AG04450 (cell line): ENCODE measurements at places on chromosomes 1 and 21.
A peak's percentile ranks its signal among the peaks of the same experiment; 100 is the strongest.

DNA sequence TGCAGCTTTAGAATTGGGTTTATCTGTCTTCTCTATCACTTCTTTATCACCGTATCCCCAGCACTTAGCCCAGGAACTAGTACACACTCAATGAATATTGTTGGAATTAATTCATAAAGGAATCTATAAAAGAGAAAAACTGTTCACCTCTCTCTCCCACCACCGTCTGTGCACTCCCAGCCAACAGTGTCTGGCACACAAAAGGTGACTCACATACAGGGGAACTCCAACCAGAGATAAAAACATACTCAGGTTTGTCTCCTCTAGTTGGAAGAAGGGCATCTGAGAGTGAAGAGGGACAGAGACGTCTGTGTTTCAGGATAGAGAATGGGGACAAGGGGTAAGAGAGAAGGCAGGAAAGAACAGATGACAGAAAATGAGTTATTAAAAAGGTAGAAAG is 10.0 kb downstream of the ITLN1 start:
- DNase-seq = no peak

DNA sequence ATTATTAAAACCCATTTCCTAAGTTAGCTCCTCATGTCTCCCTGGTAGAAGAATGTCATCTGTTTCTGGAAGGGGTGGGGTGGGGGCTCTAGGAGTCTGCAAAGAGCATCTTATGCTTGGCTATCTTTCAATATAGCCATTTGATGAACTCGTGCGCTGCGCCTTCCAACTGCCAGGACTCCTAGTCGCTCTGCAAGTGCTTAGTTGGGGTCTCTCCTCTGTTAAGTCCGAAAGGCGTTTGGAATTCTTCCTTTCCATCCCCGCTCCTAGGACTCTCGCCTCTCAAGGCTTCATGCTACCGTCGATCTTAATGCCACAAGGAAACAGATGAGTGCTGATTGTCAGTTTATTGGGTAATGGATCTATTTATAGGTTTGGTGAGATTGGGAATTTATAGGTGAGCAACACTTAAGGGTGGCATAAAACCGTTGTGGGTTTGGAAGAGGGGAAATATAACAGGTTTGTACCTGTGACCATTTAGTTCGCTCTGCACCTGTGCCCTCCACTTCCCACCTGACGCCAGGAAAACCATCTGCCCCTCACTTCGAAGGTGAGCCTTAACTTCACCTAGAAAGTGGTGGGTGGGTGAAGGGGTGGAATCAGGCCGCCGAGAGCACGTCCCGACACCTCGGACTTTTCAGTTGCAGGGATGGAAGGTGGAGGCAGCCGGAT is 1.1 kb downstream of the KCNH1 start:
- DNase-seq = no peak

- DNase-seq = no peak
These were observed 33.4 kb downstream of the MEGF6 start for GRCh38 chr1:3577711-3578432.

DNA sequence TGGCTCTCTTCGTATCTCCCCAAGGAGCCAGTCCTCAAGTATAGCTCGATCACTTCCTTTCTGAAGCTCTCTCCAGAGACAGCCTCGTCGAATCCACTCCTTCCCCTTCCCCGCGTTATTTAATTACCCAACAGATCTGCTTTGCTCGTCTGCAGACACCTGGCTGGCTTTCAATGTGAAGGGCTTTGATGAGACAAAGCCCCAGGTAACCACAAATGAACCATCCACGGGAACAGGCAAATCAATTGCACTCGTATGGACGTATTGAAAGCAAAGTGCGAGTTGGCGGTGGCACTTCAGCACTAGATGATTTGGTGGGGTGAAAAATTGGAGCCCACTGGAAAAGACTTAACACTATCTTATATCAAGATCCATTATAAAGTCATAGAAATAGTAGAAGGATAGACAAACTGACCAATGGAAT is 364 bp upstream of the BCAR3 start:
- no peak for DNase-seq

- DNase-seq = no peak
These were observed 39.1 kb downstream of the DYRK1A start for GRCh38 chr21:37405629-37406028.

DNA sequence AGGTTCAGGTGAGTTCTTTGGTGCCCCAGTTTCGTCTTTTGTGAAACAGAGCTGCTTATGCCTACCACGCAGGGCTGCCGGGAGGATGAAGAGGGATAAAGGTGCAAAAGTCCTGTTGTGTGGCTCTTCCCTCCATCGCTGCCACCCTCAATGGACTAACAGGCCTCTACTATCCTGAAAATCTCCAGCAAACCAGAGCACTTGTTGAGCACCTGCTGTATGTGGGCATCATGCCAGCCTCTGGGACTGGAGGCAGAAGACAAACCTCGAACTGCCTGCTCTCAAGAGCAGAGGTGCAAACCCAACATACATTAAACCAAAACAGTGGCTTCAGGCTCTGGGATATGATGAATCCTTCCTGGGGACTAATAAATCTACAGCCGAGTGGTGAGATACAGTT is 174.1 kb downstream of the ACTL8 start:
- DNase-seq = no peak

- DNase-seq = no peak
These were observed 122.9 kb upstream of the KRTAP19-8 start for GRCh38 chr21:31161157-31161556.

GRCh38 chr21:42694751-42695696 is 41.6 kb downstream of the PDE9A start:
- no peak for DNase-seq

DNA sequence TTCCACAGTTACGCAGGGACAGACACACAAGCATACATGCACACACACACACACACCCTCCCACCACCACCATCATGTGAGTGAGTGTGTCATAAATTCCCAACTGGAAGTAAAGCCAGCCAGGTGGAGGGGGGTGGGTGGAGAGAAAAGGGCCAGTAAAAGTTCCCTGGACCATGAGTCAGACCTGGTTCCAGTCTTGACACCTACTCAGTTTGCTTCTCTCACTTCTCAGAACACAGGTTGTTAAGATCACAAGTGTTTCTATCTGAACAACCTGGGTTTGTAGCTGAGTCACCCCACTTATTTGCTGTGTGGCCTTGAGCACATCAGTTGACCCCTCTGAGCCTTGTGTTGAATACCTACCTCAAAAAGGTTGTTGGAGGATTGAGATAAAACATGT is 9.6 kb downstream of the EPHA10 start:
- no peak for DNase-seq

DNA sequence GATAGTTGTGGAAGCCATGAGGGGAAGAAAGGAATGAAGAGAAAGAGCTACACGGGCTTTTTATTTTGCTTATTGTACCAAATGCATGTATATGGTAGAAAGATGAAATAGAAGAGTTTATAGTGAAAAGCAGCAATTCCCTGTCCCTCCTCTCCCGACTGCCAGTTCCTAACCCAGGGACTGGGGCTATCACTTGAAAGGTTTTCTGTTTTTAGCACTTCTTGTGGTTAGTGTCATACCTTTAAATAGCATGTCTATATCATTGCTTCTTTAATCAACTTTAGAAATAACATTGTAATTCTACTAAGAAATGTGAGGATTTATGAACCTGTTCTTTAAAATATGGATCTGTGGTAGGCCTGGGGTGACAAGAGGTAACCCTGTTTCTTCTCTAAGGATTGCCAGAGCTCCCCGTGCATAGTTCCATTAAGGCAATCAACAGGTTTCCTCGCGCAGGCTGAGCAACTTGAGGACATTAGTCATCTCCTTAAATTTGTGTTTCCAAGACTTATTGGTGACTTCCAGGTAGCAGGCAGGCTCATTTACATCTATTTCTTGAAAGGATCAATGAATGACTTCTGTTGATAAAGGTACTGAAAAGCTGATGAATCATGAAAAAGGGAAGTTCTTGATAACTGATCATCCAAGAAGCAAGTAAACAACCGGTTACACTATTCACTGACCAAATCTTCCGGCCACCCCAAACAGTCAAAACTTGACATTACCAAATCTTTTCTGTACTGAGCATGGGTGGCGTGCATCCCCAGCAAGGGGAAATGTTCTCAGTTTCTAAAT is 37.8 kb upstream of the S1PR1 start:
- DNase-seq = no peak

- DNase-seq = no peak
These were observed 20.2 kb upstream of the MTR start for GRCh38 chr1:236774926-236775325.

DNA sequence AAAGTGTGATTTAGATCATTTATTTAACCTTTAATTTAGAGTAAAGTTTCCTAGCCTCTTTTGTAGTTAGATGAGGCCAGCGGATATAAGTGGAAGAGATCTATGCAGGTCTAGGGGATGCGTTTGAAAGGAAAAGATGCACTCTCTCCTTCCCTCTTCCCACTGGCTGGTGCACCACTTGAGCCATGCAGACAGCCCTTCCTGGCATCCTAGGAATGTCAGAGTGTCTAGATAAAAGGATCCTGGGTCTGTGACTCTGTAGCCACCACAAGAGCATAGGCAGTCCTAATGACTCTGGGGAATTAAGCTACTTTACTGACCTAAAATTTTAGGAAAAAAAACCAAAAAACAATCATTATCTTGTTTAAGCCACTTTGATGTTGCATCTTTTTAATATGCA is 16.0 kb upstream of the STUM start:
- DNase-seq = no peak

DNA sequence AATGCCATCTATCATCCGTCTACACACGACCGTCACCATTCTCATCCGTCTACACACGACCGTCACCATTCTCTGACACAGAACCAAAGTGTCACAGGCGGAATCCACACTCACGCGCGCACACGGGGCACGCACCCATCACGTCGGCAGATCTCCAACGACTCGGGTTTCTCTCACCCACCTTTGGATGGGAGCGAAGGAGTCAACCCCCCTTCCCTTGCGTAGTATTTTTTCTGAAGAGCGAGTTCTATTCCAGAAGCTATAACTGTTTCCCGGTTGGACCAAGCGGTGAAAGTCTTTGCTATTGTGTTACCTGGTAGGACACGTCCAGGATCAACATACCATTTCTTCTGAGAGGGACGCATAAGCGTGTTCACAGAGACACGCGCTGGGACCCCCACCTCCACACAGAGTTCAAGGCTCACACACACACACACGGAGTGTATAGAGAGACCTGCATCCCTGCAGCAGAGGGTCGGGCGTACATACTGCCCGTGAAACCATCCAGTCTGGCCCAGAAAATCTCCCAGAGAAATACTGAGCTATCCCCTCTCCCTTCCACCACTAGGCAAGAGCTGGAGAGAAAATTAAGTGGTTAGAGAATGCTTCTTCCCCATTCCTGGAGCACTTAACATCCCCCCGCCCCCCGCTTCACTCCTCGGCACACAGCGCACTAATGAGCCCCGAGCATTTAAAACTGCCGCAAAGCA is 741 bp downstream of the DUSP10 start:
- no peak for DNase-seq

DNA sequence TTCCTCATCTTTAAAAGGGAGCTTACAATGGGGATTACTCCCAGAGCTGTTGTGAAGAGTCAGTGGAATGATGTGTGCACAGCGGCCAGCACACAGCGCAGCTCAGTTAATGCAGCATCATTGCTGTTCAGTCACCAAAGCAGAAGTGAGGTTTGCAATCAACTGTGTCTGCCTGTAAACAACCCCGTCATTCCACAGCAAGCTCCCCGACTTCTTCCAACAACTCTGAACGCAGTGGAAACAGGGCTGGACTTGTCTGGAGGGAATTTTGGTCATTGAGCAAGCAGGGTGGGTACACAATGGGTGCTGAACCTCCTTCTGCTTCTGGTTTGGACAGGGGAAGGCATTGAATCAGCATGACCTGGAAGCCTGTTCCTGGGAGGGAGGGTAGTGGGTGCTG is 347.4 kb downstream of the PTPRU start:
- DNase-seq = no peak

GRCh38 chr1:21198929-21199328 is 22.2 kb upstream of the EIF4G3 start:
- no peak for DNase-seq

DNA sequence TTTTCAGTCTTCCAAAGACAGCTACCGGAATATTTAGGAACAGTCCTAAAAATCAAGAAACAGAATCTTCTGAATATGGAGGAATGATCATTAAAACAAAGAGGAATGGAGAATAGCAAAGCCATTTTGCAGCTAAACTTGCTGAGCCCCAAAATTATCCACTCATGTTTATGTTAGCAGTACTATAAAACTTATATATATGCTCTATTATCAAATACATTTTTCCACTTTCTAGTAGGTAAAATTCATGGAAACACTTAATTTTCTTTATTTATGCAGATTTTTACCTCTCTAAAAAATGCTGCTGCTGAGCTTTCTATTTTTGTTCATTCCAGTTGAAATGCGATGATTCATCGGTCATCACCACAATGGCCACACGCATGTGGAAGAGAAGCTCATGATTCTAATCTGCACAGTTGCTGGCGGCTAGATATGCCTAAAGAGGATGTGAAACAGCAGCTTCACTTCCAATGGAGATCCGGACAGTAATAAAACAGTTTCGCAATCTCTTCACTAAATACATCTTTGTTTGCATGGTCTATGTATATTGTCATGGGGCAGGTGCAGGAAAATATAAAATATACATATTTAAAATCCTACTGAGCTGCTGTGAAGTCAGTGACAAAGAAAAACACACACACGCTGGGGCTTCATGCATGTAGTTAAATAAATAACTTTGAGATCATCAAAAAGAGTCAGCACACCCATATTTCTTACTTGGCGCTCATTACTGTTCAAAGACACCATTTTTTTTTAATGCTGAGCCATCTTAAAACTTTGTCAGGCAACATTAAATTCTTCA is 292.2 kb downstream of the SMYD3 start:
- peak; percentile 89 for DNase-seq

DNA sequence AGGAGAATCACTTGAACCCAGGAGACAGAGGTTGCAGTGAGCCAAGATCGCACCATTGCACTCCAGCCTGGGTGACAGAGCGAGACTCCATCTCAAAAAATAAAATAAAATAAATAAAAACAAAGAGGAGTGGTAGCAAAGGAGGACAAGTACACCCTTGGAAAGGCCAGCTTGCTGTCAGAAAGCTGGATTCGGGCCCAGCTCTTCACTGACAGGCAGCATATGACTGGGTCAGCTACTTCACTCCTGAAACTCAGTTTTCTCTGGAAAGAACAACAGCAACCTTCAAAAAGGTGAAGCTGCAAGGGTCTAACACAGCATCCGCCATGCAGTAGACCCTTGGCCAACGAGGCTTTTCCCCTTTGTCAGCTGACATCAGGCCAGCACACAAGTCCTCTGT is 156.0 kb upstream of the TIAM1 start:
- no peak for DNase-seq

DNA sequence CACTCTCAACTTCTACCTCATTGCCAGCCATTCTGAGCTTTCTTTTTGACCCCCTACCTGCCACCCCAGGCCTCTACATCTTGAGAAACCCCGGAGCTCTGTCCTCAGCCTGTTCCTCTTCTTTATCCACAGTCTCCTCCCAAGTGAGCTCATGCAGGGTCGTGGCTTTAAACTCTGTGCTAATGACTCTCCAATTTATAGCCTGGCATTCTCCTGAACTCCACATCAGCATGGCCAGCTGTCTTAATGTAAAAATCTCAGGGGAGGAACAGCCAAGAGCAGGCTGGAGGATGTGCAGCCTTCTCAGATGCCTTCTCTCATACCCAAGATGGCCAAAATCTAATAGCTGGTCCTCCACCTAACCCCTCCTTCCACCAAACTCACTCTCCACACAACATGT is 84.2 kb downstream of the CCDC185 start:
- no peak for DNase-seq
